Fibroblast of upper back skin (primary cell): ENCODE measurements at places on chromosomes 5 and 9.

DNA sequence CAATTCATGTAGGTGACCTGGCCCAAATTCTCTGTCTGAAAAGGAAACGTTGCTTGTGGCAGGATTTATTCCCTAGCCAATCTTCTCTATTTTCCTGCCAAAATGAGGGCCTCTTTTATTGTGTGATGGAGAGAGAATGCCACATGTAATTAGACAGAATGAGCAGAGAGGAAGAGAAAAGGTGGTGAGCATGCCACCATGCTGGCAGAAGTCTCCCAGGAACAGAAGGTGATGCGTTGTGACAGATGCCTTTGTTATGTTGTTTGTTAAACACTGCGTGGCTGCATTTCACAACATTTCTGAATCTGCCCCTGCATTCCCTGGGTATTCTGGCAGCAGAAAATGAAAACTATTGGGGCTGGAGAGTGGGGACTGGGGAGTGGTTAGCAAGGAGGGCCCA, 577.6 kb downstream of the TLR4 start:
- DNase-seq, result no peak

GRCh38 chr5:141940695-141941271, 17.1 kb downstream of the DELE1 start:
- no peak for DNase-seq

GRCh38 chr5:180100621-180101450, 29.3 kb upstream of the RNF130 start:
- no peak for DNase-seq

DNA sequence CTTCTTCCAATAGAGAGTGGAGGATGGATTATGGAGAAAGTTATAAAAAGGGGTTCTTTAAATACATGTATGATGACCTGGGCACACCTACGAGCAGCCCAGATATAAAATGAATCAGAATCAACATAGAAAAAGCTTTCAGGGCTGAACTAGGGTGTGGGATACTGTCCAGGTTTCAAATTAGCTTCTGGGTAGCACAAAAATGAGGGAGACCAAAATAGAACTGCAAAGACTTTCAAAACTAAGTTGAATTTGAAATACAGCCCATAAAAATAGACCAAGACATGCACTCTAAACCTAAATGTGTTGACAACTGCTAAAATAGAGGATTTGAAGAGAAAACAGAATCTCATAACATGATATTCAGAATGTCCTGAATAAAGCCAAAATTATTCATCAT, 17.0 kb downstream of the ZNF484 start:
- no peak for DNase-seq

GRCh38 chr5:2029206-2029605, 146.5 kb upstream of the IRX4 start:
- peak; percentile 19 for DNase-seq

DNA sequence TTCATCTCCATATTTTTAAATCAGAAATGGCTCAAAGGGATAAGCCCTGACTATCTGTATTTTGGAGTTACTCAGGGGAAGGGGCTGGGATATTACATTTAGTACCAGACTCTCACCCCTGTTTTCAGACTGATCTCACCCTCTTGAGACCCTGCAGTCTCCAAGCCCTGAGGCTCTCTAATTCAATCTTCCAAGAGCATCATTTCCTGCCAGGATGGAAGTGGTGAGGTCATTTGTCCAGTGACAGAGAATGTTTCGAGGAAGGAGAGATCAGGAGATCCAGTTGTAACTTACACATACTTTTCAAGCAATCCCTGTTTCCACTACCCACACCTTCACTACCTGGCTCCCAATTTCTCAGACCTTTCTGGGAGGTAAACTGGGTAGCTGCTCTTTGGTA, 295.5 kb upstream of the EFNA5 start:
- DNase-seq, result no peak

GRCh38 chr5:94993491-94993890, 291.4 kb downstream of the MCTP1 start:
- DNase-seq, result no peak

DNA sequence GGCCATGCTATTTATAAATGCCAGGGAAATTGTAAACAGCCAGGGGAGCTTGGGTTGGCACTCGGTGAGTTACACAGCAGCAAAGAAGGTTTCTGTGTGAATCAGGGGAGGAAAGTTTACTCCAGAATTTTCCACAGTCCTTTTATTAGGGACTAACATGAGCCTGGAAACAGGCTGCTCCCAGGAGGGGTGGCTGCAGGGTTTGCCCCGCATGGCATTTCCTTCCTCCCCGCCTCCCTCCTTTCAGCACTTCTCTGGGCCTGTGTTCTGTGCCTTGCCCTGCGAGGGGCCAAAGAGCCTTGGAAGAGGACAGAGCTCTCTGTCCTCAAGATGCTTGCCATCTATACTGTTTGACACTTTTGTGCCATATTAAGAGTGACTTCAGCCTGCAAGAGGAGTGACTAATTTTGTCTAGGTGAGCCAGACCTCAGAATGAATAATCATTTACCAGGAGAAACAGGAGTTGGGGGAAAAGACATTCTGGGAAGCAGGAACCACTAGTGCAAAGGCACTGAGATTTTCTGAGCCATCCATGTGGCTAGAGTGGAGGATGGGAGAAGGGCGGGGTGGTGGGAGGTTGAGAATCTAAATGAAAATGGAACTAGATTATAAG, 1.8 kb downstream of the GSN start:
- DNase-seq, result no peak

GRCh38 chr5:103035701-103036100, 84.2 kb downstream of the GIN1 start:
- no peak for DNase-seq

GRCh38 chr5:109650493-109650892, 39.2 kb upstream of the MAN2A1 start:
- no peak for DNase-seq

GRCh38 chr5:7668161-7668560, 182.8 kb downstream of the CFAP90 start:
- DNase-seq, result no peak

GRCh38 chr9:32899761-32900160, 101.7 kb downstream of the APTX start:
- DNase-seq, result no peak

DNA sequence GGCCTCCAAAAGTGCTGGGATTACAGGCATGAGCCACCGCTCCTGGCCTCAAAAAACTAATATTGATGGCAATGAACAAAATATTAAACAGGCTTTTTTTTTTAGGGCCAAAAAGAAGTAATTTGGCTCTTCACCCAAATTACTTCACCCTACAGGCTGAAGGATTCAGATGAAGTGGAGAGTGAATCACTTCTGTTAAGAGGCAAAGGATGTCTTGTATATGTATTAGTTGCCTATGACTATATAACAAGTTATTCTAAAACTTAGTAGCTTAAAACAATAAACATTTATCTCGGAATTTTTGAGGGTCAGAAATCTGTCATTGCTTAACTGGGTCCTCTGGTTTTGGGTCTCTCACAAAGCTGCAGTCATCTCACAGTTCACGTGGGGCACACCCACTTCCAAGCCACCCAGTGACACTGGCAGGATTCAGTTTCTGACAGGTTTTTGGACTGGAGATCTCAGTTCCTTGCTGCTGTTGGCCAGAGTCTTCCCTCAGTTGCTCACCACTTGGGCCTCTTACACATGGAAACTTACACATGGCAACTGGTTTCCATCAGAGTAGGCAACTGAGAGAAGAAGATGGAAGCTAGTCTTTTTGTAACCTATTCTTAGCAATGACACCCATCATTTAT, 66.7 kb downstream of the IQGAP2 start:
- no peak for DNase-seq

DNA sequence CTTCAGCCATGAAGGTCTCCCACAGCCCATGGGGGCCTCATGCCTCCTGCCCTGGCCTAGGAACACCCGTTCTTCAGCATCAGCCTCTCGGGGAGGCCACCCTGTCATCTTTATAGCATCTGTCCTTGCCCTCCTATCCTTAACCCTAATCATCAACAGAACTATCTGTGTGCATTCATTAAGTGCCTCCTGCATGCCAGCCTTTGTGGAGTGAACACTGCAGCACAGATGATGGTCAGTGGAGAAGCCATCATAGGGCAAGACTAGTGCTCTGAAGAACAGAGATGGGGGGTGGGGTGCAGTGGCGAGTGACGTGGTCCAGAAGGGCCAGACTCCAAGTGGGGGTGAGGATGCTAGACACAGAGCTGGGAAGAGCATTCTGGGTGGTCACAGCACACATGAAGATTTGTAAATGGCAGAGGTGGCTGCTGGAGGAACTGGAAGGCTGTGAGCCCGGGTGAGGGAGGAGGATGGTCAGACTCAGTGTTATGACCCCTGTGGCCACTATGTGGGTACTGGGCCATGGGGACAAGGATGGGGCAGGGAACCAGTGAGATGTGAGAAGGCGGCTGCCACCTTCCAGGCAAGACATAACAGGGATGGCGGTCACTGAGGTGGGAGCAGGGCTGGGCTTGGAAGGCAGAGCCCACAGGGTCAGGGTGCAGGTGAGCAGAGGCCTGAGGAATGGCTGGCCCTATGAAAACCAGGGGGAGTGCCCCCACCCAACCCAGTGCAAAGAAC, 3.6 kb upstream of the CARD19 start:
- DNase-seq, result no peak

DNA sequence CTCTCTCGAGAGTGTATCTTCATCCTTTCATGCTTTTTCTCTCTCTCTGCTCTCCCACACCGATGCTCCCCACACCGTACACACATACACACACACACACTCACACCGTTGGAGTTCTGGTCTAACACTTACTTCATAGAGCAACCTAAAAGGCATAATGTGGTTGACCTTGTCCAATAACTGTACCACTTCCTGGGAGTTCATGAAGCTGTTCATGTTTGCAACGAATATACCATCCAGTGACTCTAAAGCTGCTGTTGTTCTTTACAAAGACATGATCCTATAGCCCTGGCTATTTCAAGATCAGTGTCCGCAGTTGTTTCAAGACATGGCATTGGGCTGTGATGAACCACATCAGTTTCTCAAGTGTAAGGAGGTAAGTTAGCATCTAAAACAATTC, 10.0 kb downstream of the MEF2C start:
- no peak for DNase-seq

DNA sequence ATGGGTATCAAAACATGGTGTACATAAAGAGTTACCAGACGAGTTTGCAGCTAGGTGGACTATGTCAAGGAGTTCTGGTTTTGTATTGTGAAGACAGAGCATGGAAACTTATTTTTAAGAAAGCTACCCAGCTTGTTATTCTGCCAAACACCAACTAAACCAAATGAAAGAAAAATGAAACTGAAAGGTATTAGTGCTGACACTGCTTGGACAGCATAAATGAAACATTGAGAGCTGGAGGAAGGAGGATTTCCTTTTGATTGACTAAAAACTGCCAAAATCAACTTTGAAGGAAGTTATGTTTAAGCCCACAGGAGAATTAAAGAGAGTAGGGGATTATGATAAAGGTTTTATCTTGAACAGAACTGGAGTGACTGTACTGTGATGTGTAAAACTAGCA, 766.2 kb downstream of the PTPRD start:
- DNase-seq, result no peak

DNA sequence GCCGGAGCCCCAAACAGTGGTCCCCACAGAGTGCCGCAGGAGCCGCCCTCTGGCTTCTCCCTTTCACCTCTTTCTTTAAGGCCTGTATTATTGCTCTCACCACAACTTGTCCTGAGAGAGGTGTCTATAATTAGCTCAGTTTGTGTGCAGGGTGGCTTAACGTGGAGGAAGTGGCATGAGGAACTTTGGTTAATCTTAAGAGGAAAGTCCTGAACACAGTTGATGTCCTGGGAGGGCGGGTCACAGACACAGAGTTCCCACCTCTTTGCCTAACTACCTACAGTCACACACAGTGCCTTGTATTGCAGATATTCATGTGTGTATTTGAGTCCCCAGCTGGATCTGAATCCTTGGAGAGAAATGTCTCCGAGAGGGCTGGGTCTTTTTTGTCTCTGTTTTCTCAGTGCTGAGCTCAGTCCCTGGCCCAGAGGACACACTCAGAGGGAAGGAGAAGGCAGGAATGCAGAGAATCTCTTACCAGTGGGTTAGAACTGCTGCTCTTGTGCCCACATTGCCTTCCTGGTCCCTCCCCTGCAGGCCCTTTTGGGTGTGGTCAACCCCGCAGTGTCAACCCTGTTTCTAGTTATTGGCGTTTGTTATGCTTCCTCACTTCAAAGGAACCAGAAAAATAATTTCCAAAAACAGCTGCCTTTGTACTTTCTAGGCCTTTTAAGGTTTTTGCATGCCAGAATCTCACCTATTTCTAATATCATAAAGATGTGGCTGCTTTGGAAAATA, 392.5 kb downstream of the KDM4C start:
- no peak for DNase-seq
